RPMI7951 (cell line): ENCODE measurements at places on chromosomes 6 and 20. TPM values are rescaled to one million over a fixed set of nuclear protein-coding genes. Genes with fewer than 3 reads are reported as not detected.
A peak's percentile ranks its signal among the peaks of the same experiment; 100 is the strongest.

DNA sequence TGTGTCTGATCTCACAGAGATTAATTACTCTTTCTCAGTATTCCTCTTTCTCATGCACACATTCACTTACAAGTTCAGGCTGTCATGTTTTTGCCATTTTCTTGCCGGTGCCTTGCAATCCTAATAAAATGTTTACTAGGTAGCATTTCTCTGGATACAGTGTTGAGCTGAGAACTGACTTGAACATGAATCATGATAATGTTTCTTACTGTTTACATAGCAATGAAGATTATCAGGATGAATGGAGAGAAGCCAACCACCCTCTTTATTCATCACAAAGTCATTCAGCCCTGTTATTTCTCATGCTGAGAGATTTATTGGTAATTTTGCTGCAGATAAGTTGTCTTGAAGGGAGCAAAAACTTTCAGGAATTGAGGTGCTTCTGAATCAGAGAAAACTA, 185.5 kb upstream of the ECI2 start:
- DNase-seq = peak; percentile 76

- no peak for DNase-seq
These were observed 103.8 kb upstream of the SYNDIG1 start for GRCh38 chr20:24365670-24366069.

DNA sequence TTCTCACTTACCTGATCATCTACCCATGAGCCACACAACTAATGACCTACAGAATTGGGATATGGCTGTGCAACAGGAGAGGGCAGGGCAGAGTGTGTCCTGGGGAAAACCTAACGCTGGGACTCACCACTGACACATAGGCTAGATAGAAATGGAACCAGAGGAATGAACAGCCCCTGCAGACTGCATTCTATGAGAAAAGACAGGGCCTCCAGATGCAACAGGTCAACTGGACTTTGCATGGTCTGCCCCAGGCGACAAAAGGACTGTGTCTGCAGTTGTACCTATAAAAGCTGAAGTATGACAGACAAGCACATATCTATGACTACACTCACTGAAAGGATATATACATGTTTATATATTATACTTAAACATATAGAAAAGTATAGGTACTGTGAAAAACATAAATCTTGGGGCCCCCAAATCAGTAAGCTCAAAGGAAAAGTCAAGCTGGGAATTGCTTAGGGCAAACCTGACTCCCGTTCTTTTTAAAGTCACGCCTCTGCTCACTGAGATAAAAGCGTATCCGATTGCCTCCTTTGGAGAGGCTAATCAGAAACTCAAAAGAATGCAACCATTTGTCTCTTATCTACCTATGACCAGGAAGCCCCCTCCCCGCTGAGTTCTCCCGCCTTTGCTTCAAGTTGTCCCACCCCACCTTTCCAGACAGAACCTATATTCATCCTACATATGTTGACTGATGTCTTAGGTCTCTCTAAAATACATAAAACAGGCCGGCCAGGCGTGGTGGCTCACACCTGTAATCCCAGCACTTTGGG, 68.5 kb downstream of the EPB41L2 start:
- DNase-seq = no peak

Gene SPATS1
- total RNA-seq = not detected in 2 replicates

- DNase-seq = no peak
These were observed 1.7 kb downstream of the RSPO3 start for GRCh38 chr6:127120023-127120786.

Gene TMEM200A
- 26.3 and 30.9 TPM in 2 replicates for total RNA-seq

- peak; percentile 98 for DNase-seq
These were observed 39.9 kb downstream of the RPRD1B start for GRCh38 chr20:38073307-38074071.

DNA sequence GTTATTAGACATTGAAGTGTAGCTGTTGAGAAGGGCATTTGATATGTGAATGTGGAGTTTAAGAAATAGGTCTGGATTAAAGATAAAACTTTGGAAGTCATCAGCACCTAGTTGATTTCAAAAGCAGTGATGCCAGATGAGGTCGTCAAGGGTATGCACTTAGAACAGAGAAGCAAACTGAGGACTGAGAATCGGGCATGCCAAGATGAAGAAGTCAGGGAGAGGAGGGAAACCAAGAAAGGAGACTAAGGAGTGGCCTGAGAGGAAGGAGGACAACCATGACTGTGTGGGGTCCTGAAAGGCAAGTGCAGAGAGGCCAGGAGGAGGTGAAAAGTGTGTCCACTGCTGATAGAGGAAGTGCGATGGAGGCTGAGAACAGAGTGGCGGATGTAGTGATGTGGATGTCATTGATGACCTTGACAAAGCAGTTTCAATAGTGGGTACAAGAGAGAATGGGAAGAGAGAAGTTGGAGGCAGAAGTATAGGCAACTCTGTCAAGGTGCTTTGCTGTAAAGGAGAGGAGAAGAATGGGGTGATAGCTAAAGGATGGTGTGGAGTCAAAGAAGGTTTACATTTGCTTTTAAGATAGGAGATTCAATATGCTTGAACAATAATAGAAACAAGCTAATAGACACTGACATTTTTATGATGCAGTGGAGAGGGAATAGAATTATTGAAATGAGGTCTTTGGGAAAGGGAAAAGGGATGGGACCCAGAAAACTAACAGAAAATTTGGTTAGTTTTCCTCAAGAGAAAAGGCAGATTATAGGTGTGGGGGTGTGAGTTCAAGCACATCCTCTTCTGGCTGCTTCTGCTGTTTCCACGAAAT, 139.7 kb upstream of the TMEM170B start:
- no peak for DNase-seq

Gene PLN
- total RNA-seq = not detected in 2 replicates

DNA sequence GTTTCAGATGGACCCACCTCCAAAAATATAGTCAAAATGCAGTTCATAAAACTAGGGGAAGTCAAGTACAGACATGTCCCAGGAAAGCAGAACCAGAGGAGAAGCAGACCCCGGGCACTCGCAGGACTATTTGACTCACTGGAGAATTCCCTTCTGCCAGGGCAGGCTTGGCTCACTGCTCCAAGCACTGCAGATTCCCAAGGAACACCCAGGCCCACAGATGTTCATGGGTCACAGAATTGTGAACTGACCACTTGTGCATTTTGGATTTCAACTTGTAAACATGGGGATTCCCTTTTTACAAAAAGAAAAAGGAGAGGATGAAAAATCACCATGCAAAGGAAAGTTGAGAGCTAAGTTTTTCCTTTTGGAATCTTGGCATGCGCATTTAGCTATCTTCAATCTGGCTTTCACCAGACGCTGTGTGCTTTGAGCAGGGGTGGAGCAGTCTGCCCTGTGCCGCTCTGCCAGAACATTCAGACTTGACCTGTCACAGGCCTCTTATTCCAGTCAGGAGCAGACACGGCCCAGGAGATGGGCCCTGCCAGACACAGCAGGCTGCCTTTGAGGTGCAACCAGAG, 237.5 kb upstream of the TAB2 start:
- DNase-seq = peak; percentile 24

DNA sequence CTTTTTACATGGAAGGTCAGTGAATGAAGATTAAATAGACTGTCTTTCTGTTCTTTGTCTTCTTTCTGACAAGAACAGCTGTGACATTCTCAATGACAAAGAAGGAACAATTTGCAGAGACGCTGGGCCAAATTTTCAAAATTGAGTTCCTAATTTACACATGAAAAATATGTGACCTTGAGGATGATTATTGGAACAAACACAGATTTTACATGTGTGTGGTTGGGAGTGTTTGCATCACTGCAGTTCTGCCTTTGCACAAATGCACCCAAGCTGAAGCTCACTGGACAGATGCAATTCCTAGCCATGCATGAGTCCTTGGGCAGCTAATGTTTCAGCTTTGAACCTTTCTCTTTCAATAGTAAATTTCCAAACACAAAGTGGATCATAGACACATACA, 350.8 kb downstream of the QKI start:
- DNase-seq = no peak

Gene TFAP2B
- total RNA-seq = not detected in 2 replicates

Gene CDSN
- not detected in 2 replicates for total RNA-seq
